ENCODE measurements at places on chromosomes 12 and 14.

DNA sequence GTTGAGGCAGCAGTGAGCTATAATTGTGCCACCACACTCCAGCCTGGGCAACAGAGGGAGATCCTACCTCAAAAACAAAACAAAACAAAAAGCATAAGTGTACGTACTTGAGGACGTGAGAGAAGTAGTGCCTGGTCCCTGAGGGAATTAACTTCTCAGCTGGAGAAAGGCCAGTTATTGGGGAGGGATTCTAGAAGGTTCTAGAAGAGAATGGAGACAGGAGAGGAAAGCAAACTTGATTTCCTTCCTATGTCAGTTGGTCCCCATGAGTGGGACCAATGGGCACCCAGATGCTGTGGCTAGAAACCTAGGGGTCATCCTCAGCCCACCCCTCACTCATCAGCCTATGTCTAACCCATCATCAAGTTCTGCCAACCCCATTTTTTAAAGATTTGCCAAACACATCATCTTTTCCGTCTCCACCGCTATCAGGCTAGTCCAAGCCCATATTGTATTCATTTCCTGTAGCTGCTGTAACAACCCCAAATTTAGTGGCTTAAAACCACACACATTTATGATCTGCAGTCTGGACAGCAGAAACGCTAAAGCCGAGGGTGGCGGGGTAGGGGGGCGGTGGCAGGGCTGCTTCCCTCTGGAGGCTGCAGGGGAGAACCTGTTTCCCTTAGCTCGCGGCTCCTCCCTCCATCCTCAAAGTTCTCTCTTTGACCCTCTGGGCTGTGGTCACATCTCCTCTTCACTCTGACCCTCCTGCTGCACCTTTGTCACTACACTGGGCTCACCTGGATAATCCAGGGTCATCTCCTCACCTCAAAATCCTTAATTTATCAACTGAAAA is 7.2 kb upstream of the RBM19 start:
- no peak for DNase-seq

DNA sequence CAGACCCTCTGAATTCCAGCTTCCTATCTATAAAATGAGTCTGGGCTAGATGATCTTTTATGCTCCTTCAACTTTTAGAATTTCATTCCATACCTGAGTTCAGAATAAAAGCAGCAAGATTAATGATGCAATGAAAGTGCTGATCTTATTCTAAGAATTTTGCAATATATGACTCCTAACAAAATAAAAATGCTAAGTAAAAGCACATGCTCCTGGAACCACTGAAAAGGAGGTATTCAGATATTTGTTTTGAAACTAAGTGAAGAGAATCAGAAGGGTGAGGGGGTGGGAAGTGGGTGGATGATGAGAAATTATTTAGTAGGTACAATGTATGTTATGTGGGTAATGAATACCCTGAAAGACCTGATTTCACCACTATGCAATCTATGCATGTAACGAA is 216.6 kb downstream of the PTPRO start:
- DNase-seq = no peak

GRCh38 chr12:78885466-78885865 is 20.9 kb downstream of the SYT1 start:
- no peak for DNase-seq

- DNase-seq = no peak
Measured at GRCh38 chr14:76034566-76034965, 49.0 kb downstream of the IFT43 start.

DNA sequence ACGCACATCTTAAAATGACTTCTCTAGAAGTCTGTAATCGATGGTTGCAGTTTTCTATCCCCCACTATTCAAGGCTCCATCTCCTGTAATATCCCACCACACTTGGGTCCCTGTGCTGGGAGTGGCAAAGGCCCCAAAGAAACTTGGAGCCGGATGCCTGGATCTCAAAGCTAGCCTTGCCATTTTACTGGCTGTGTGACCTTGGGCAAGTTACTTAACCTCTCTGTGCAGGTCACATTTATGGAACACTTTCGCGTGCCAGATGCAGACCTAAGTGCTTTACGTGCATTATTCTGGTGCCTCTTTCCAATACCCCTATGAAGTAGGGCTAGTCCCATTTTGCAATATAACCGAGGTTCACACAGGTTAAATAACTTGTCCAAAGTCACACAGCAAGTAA is 151.8 kb upstream of the PRMT8 start:
- no peak for DNase-seq

- DNase-seq = no peak
Measured at GRCh38 chr12:58919231-58920101, 838 bp downstream of the LRIG3 start.

DNA sequence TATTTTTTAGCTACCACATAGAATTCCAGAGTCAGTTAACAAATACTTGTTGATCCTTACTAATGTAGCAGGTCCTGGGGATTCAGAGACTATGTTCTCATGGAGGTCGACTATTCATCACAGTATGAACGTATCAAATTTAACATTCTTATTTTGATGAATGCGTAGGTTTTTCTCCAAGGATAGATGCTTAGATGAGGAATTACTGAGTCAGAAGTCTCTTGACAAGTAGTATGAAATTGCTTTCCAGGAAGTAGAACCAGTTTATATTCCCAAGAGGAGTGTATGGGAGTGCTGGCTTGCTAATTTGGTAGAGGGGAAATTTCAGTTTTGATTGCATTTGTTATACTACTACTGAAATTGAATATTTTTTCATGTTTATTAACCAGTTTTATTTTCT is 42.8 kb upstream of the CRADD start:
- no peak for DNase-seq

GRCh38 chr14:63045612-63046320 is 508 bp upstream of the KCNH5 start:
- DNase-seq = no peak

DNA sequence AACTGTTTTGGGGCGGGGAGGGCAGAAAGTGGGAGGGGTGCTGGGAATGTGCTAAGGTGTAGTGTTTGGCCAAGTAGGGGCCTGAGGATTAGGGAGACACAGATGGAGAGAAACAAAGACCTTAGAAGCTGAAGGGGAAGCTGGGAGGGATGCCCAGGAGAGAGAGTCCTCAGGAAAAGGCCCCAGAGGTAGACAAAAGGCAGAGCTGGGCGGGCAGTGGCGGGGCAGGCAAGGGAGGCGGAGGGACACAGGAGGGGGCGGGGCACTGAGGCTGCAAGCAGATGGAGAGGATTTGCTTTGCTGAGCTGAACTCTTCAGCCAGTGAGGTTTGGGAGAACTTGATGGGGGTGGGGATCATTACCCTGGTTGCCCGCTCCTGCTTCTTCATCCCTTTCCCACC is 2.8 kb downstream of the PTMS start:
- DNase-seq = no peak

GRCh38 chr14:58650857-58651256 is 13.1 kb downstream of the DACT1 start:
- no peak for DNase-seq

All from AG09319 (cell line).